ENCODE measurements at places on chromosomes 7 and 10. TPM values are rescaled to one million over a fixed set of nuclear protein-coding genes. Genes with fewer than 3 reads are reported as not detected.

- DNase-seq = no peak
These were observed 3.0 kb downstream of the PCLO start for GRCh38 chr7:83159731-83160130.

DNA sequence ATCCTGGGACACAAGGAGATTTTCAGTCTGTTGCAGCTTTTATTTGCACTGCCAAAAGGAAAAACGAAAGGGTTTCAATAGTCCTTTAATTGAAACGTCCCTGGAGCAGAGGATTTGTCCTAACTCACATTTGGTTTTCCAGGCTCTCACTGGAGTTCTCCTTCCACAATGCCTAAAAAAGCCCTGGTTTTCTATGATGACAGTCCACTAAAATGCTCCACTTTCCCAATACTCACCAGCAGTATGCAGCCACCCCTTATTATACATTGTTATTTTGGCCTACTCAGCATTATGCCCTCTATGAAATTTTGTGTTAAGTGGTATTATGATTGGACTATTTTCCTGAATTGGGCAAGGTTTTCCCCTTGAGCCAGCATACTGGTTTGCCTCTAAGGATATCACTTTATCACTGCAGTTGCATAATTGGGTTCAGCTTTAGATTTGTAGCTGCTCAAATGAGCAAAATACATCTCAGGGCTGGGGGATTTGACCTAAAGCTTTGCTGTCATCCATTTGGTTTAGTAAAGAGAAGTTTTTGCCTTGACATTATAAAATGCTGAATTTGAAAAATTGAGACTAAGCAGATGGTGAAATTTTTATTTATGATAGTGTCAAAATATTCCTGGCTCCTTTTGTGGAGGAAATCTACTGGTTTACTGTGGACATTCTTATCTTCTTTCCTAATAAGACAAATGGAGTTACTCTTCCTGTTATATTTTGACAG lies 239.2 kb downstream of the RNLS start:
- no peak for DNase-seq

DNA sequence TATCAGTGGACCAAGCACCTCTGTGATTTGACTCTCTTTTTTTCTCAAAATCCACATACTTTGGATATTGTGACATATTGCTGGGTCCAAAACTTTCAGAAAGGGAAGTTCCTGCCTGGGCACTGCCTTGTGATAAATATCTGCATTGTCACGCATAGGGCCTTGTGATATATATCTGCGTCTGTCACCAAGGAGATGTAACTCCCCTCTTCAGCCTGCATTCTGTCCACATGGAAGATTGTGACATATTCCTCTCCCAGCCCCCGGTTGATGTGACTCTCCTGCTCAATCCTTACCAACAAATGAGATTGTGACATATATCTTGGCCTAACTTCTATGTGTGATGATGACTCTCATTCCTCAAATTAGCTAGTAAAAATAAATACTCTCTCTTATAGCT lies 25.4 kb upstream of the ZNF107 start:
- DNase-seq = no peak

Gene PLA2G12B
- 1.5 TPM for polyA plus RNA-seq

Gene RBP3
- 0.07 TPM for polyA plus RNA-seq
